ENCODE measurements at places on chromosomes 11 and 22. TPM values are rescaled to one million over a fixed set of nuclear protein-coding genes. Genes with fewer than 3 reads are reported as not detected.

Gene GVQW3
- total RNA-seq = 0.25 TPM

Gene POU2AF3
- total RNA-seq = not detected

- peak; percentile 29 for DNase-seq
Observed at GRCh38 chr22:29702000-29702930, 17.5 kb upstream of the CABP7 start.

DNA sequence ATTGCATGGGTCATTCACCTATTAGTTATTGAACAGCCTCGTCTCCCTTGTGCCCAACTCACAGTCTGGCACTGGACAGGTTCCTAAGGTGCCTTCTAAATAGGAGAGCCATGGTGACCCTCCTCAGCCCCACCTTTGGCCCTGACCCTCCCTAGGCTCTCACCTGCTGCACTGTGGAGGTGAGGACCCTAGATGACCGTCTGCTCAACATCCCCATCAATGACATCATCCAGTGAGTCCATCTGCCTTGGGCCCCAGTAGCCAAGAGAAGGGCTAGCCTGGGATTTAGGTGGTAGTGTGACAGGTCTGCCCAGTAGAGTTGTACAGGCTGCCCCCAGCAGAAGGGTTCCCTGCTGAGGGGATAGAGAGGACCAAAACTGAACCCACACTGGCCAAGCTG is 13.6 kb downstream of the UCP2 start:
- DNase-seq = no peak

DNA sequence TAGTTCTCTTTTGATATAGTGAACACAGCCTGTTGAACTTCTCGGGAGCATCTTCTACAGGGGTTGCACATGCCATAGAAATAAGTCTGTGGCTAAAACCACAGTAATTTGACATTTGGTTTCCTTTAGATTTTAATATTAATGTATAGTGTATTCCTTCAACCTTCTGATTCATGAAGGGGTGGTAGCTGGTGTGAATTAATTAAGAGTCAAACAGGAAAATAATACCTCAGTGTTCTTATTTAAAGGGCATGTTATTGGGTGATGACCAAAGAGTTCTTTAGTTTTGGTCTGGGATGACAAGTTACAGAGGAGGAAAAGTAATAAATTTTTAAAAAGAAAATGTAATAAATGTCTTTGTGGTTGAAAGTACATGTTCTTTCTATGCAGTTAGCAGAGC is 86.8 kb downstream of the PDHX start:
- DNase-seq = no peak

DNA sequence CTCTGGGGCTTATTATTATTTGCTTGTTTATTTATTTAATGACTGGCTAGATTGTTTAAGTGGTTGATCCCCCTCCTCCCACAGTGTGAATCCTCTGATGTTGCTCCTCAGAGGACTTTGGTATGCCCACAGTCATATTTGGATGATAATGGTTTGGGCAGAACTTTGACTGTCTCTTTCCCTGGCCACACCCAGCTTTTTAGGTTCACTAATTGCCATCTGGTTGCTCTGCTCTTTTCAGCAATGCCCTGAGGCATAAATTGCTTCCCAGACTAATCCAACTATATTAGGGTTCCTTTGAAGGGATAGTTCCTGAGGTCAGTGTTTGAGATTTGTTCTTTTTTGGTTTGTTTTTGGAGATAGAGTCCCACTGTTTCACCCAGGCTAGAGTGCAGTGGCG is 99.3 kb upstream of the RRM1 start:
- peak; percentile 7 for DNase-seq

Measured in GM23248 (cell line).